Hematopoietic multipotent progenitor cell treated with erythropoietin and hydrocortisone succinate and interleukin-3 and kit ligand, for 15 days (in vitro differentiated cells): ENCODE measurements at places on chromosomes 12 and 14.

DNA sequence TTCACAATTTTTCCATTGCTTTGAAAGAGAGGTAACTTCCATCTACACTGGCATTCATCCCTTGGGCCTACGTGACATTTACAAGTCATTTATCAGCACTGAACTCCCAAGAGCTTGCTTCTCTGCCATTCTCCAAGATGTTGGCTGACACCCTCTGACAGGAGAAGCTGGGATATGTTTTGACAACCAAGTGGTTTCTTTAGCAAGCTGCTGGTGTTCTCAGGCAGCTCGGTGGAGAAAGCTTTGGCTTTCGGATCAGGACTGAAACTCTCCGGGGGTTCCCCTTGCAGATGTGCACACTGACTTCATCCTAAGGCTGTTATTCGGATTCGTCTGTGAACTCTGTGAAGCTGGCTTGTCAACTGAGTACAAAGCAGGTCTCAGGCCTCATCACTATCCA lies 15.7 kb downstream of the KCNA5 start:
- no peak for DNase-seq

DNA sequence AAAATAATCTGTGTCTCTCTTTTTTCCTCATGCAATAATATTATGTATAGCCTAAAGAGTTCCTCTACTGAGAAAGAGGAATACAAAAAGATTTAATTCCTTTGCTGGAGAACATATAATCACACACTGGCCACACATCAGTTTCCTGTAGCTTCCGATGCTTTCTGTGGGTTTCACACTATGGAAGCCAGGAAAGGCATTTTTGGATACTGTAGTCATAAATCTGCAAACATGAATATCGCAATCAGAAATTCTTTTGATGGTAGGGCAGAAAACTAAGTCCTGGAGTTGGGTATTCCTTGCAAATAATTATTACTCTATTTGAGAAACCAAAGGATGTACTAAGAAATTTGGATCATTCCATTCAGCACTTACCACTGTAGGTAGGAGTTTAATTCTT lies 260.0 kb downstream of the ACSS3 start:
- DNase-seq = no peak

- no peak for DNase-seq
These were observed 649 bp upstream of the PLA2G1B start for GRCh38 chr12:120328228-120328627.

DNA sequence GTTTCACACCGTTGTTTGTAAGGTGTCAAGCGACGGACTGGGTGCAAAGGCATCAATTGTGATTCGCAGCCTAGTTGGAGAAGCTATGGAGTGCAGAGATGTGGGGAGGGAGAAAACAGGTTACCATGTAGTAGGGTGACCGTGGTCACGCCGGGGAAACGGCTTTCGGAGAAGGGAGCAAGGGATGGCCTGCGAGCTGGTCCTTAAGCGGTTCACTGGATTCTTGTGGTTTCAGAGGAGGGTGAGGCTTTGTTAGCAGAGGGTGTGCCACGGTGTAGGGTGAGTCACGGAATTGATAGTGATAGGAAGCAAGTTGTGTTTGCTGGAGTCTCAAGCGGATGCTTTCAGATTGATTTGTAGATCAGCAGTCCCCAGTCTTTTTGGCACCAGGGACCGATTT lies 2.3 kb downstream of the PIWIL1 start:
- DNase-seq = no peak

DNA sequence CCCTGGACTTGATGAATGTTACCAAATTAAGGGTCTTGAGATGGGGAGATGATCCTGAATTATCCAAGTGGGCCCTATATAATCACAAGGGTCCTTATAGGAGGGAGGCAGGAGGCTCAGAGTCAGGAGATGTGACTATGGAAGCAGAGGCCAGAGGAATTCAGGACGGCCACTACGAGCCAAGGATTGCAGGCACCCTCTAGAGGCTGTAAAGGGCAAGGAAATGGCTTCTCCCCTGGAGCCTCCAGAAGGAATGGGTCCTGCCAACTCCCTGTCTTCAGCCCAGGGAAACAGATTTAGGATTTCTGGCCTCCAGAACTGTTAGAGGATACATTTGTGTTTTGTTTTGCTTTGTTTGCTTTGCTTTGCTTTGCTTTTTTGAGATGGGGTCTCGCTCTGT lies 8.8 kb downstream of the BDKRB1 start:
- no peak for DNase-seq

DNA sequence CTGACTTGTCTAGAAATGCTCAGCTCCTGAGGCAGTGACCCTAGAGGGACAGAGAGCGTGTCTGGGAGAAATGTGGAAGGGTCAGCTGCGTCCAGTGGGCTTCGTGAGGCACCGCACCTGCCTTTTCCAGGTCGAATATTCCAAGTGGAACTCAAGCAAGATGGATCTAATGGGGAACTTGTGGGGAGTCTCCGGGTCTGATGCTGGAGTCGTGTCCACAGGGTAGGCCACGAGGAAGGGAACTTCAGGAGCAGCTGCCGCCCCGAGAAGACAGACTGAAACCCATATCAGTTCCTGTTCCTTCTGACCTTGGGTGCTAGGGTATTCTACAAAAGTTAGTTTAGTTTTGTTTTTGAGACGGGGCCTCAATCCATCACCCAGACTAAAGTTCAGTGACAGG lies 67.5 kb downstream of the TNFAIP2 start:
- DNase-seq = no peak

GRCh38 chr14:69938751-69939150 lies 59.5 kb downstream of the SMOC1 start:
- DNase-seq = no peak

DNA sequence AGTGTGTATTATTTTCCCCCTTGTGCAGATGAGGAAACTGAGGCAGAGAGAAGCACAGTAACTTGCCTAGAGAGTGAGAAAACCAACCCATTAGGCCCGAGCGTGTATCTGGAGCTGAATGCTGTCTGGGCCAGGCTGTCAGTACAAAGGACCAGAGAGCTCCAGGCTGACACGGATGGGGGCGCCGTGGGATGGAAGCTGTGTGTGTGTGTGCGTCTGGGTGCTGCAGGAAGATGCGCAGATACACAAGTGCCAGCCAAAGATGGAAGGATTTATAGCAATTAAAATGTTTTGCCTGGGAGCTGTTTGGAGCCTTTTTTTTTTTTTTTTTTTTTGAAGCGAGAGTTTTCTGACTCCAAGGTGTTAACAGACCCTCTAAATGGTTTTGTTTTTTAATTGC lies 53.7 kb upstream of the GPATCH2L start:
- no peak for DNase-seq

DNA sequence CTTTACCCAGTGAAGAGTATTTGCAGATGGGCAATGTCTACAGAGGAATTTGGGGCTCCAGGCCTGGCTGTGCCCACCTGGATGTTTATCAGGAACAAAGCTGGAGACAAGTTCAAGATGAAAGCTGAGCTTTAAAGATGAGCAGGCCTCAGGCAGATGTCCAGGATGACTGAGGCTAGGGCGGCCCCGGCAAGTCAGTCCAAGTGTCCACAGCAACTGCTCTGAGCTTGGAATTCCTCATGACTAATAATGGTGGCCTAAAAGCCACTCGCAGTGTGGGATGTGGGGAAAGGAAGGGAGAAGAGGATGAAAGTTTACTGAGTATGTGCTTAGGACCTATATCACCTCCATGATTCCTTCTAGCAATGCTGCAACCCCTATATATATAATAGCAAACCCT lies 128.2 kb upstream of the NOS1 start:
- DNase-seq = no peak

DNA sequence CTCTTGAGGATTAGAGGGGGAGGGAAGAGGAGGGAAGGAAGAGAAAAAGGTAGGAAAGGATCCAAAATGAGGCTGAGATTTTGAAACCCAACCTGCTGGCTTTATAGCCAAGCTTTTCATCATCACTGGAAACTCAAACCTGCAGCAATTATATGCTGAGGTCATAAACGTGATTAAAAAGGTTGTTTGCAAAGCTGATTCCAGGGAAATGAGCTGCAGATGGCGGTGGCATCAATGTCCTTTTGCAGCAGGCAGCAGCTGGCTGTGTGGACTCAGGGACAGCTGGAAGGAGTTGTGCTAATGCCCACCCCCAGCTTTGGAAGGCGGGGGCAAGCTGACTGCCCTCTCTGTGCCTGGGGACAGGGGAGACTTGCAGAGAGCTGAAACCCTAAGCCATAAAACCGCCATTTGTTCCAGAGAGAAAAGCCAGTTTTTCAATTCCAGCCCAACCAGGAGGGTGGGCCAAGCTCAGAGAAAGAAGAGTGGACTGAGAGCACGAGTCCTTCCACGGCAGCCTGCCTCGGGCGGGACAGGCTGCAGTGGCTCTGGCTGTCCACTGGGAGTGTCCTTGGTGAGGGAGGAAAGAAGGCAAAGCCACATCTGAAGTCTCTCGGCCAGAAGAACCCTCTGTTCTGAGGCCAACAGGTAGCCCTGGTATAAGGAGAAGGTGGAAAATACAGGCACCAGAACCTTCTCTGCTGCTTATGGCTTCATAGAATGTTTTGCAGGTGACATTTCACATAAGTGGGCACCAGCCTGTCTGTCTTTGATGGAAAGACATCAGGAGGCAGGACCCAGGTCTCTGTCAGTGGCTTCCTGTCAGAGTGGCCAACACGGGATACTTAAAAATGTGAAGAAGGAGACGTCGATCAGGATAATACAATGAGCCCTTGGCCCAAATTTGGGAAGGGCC lies 90.7 kb downstream of the SINHCAF start:
- no peak for DNase-seq

DNA sequence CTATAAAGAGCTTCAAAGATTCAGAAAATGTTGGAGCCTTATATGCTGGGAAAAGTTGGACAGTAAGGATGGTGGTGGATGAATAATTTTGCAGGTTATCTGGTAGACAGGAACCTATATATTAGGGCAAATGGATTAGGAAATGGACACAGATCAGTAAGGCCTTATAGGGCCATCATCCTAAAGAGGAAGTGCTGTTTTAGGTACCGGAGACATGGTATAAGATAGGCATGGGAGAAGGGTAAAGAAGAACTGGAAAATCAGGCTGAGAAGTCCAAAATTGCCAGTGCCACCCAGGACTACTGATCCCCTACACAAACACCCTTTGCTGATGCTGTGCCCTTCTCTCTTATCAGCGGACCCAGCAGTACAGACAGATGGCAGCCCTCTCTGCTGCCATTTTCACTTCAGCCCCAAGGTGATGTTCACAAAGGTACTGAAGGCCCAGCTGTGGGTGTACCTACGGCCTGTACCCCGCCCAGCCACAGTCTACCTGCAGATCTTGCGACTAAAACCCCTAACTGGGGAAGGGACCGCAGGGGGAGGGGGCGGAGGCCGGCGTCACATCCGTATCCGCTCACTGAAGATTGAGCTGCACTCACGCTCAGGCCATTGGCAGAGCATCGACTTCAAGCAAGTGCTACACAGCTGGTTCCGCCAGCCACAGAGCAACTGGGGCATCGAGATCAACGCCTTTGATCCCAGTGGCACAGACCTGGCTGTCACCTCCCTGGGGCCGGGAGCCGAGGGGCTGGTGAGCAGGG lies 5.5 kb downstream of the GDF11 start:
- DNase-seq = no peak
